ENCODE measurements at places on chromosomes 7 and 10.

DNA sequence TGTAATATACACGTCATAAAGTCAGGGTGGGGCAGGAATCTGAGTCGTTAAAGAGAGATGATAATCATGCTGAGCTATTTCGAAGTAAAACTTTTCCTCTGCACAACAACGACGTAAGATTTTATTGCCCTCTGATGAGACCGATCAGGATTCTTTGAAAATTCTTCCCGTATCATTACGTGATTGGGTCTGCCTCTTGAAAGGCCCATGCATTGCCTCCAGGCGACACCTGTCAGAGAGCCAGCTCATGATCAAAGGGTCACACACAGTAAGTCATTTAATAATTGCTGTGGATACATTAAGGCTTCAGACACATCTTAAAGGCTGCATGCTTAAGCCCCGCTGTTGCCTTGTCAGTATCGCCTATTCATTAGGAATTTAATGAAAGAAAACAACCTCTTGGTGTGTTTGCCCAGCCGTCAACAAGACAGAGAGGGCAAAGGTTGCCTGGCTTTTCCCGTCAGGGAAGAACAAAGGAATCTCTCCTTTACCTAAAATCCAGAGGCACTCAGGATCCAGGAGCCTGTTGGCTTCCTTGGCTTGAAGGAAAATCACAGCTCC is 189.0 kb upstream of the SH2B2 start:
- DNase-seq: no peak

DNA sequence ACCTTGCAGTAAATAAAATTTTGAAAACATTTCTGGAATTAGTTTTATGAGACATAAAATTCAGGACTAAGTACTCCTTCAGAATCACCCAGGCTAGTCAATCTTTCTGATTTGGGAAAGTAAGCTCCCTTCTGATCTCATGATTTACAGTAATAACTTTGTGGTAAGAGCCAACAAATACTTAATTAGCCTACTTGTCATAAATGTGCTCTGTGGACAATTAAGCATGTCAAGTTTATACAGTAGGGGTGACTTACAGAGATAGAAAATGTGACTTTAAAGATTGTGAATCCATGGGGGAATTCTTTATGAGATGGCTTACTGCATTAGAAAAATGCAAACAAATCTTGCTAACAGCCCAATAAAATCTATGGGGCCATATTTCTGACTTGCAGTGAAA is 616.9 kb upstream of the GHITM start:
- DNase-seq: no peak

- DNase-seq: no peak
Observed at GRCh38 chr7:33893377-33893776, 12.0 kb upstream of the BMPER start.

DNA sequence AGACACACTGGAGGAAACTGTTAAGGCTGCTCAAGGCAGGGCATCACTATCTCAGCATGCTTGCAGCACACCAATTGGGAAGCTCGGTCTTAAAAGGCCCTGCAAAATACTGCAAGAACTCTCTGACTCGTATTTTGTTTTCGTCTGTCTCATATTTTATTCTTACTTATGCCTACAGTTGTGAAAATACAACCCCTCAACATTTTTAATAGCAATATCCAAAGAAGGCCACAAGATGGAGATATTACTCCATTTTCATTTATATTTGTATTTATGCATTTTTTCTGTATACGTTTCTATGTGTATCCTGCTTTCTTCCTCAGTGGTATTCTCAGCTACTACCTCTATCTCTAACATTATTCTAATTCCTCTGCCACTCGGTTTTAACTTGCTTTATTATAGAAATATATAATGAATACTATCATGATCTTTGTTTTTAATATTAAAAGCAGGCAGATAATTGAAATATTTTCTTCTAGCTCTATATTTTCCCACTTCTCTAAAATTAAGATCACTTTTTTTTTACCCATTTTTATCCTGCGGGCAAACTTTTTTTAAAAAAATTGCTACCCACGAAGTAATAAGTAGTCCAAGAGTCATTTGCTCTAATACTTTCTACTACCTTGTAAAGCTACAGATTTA is 10.0 kb downstream of the DNAJC1 start:
- DNase-seq: no peak

DNA sequence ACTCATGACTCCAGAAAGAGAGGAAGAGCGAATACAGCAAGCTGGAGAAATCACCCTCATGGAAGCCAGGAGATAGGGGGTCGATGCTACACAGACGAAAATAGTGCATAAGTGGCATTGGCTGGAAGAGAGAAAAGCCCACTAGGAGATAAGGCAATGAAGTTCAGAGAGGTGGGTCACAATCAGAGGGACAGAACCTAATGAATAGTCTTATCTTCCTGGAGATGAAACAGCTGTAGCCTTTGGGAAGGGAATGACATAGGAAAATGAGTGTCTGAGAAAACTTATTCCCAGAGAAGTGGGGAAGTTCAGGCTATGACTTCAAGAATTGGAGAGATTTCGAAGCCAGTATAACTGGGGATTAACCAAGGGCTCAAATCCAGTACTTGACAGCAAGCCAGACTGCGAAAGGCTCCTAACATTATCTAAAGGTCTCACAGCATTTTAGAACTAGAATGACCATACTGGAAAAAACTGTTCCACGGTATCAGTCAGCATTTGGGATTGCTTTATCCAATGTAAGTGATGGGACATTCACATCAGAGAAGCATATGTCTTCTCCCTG is 211.1 kb downstream of the ZNF365 start:
- DNase-seq: no peak

- no peak for DNase-seq
Observed at GRCh38 chr7:32042900-32043299, 27.3 kb downstream of the PDE1C start.

DNA sequence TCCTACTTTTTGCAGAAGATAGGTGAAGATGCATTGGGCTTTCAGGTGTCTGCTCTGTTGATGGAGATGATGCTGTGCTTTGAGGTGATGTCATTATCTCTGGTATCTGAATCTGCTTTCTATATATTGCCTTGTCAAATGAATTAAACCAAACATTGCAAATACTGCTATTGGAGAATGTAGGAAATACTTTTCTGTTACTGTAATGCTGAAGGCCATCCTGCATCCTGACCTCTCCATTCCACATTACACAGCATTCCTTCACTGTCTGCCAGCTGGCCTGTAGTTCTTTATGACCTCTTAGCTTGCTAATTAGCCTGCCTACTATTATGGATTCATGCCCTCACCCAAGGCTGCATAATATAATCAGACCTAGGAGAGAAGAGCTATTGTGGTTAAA is 73.2 kb downstream of the VCL start:
- DNase-seq: no peak

GRCh38 chr10:62580396-62580795 is 206.2 kb downstream of the ZNF365 start:
- no peak for DNase-seq

DNA sequence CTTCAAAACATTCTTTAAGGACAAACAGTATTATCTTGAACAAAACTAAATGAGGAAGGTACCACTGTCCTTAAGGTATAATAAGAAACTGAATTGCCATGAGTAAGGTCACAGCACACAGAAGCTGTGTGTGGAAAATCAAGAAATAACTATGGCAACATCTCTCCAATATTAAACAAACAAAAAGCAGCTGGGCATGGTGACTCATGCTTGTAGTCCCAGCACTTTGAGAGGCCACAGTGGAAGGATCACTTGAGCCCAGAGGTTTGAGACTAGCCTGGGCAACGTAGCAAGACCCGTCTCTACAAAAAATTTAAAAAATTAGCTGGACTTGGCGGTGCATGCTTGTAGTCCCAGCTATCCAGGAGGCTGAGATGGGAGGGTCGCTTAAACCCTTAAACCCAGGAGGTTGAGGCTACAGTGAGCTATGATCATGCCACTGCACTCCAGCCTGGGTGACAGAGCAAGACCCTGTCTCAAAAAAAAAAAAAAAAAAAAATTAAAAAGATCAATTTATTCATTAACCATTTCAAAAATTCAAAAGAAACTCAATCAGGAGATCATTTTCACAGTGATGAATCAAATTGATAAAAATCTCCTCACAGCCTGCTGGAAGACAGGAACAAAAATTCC is 195.4 kb downstream of the SKIDA1 start:
- DNase-seq: no peak

Measured in ovary (tissue), 10 donors.